Esophagus squamous epithelium (tissue), 5 donors: ENCODE measurements at places on chromosomes 11 and 22. TPM values are rescaled to one million over a fixed set of nuclear protein-coding genes. Genes with fewer than 3 reads are reported as not detected.

ACR gene
- not detected for total RNA-seq

DKK3 gene
- 24.8 TPM for total RNA-seq

RPL27A gene
- 1,083 TPM for total RNA-seq

DNA sequence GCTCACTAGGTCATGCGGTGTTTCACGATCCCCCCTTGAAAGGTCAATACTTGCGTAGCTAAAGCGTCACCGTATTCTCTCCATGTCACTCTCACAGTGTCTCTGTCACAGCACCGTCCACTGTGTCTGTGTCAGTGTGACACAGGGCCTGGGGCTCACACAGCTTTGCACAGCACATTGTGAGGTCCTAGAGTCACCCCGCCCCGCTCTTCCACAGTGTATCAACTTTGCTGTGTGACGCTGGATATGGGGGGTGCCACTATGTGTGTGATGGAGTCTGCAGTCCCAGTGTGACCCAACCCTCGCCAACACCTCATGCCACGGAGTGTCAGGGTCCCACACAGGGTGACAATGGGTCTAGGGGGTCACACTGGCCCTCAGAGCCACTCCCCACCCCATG lies 583 bp downstream of the P4HA3 start:
- no peak for DNase-seq

DNA sequence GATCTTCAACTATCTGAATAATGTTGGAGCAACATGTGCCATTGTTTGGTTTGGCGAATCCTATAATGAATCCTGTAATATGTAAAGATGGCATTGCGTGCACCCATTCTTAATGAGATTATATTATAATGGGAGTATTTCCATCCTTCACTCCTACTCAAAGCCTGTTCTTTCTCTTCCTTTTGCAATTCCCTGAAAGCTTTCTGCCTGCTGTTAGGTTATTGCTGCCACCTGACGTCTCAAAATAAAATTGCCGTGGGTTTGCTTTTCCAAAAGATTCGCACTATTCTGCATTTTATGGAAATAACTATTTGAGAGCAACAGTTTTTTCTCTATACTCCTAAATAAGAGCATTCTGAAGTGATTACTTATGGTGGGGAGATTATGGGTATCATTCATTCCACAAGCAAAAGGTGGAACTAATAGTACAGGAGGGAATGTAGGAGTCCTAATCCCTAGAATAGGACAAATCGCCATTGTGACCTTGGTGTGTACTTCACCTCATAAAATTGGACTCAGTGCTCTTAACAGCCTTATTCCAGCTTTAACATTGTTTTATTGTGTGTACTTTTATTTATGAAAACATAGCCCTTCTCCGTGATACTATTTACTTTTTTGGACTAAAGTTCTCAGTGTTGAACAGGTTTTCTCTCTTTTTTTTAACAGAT lies 69.6 kb upstream of the ALKBH3 start:
- no peak for DNase-seq

DNA sequence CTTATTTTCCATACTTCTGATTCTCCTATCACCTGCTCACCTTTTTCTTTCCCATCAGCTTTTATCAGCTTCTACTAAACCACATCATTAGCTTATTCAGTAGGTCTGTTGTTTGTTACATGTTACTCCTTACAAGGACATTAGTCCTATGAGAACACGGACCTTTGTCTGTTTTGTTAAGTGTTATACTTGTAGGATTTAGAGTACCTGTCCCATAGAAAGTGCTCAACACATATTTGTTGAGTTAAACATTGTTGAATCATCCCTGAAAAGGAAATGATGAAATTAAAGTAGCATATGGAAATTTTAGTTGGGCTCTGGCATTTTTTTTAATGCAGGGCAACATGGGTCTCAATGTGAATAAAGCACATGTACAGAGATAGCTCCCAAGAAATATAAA lies 222.1 kb upstream of the CARD18 start:
- DNase-seq = no peak
